ENCODE measurements at places on chromosomes 13 and 19.

- no peak for DNase-seq
Measured at GRCh38 chr19:33366897-33367296, 6.6 kb upstream of the CEBPG start.

DNA sequence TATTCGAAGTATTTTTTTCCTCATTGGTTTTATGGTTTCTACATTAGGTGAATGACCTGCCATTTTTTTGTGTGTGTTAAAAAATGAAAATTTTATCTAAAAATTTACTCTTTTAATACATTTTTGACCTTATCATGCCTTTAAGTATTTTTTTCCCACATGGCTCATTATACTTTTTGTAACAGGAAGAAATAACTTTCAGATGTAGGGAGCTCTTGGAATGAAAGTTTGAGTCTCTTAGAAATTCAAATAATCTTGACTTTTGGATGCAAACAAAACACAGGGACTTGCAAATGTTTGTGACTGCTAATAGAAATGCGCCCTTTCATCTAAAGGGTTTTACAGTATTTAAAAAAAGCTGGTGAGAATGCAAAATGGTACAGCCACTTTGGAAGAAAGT is 457.9 kb downstream of the KLF5 start:
- no peak for DNase-seq

DNA sequence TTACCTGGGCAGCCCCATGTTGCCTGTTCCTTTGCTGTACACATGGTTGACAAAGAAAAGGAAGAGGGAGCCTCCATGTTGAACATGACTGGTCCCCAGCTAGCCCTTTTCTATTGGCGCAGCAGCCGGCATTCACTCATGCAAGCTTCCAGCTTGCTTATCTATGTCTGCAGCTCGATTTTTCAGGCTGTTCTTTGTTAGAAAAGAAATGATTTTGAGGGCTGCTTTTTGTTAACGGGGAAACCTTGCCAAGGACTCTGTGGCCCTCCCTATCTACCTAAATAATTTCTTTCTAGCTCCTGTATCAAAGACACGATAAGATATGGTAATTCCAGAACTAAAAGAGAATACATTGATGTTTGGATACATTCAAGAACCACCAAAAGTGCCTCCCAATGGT is 20.4 kb upstream of the ADGRE2 start:
- no peak for DNase-seq

GRCh38 chr19:32812571-32812970 is 57.0 kb downstream of the SLC7A9 start:
- DNase-seq = no peak

DNA sequence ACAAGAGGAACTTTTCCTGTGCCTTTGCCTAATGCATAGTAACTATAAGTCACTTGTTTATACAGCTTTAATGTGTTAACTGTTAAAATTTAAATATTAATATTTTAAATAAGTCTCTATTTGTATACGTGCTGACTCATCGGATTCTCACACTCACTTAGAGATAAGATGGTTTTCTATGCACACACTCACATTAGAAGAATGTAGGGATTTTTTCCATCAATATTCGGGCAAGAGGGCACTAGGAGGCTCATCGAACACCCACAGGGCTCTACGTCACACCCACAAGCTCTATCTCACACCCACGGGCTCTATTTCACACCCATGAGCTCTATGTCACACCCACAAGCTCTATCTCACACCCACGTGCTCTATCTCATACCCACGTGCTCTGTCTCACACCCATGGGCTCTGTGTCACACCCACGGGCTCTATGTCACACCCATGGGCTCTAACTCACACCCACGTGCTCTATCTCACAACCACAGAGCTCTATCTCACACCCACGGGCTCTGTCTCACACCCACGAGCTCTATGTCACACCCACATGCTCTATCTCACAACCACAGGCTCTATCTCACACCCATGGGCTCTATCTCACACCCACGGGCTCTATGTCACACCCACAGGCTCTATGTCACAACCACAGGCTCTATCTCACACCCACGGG is 73.4 kb downstream of the COL4A2 start:
- no peak for DNase-seq

DNA sequence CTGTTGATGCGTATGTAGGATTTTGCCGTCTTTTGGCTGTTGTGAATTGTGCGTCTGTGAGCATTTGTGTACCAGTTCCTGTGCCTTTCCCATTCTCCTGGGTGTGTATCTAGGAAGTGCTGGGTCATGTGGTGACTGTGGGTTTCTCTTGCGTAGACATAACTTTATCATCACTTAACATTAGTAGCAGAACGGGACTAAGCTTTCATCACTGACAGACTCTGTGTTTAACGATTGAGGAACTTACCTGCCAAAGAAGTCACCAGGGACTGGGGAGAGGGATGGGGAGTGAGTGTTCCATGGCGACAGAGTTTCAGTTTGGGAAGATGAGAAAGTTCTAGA is 15.0 kb downstream of the FZR1 start:
- DNase-seq = no peak

DNA sequence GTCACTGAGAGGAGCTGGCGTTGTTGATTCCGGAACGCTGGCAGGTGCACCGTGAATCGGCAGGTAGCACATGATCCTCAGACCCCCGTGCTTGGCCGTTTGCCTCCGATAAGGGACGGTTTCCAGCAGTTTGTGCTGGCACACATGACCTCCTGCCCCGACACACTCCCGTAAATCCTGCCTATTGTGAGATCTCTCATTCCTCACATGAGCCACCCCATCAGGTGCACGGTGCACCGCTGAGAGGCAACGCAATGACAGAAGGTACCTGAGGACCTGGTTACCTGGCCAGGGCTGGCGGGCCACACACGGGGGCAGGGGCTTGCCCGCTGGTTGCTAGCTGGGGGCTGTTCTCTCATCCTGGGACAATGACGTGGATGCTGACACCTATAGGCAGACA is 2.1 kb upstream of the ADPRHL1 start:
- DNase-seq = no peak

DNA sequence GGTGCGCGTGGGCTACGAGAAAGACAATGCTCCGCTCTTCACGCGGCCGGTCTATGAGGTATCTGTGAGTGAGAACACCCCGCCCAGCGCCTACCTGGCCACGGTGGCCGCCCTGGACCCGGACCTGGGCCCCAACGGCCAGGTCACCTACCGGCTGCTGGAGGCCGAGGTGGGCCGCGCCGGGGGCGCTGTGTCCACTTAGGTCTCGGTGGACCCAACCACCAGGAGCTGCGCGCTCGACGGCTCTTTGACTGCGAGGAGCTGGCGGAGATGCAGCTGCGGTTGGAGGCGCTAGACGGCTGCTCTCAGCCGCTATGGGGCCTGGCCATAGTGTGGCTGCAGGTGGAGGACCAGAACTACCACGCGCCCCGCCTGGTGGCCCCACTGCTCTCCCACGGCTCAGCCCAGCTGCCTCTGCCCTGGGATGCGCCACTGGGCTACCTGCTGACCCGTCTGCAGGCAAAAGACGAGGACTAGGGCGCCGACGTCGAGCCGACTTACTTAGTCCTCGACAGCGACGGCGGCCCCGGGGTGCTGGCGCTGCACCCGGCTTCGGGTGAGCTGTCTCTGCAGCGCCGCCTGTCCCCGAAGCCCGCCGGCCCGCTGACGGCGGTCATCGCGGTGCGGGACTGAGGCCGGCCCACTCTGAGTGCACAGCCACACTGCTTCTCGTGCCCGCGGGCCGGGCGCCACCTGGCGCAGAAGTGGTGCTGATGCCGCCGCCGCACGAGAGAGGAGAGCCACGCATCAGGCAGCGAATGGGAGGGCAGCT is 173.0 kb downstream of the OLFM4 start:
- no peak for DNase-seq

- DNase-seq = no peak
Measured at GRCh38 chr13:82698383-82698782, 1183.9 kb downstream of the SLITRK1 start.

DNA sequence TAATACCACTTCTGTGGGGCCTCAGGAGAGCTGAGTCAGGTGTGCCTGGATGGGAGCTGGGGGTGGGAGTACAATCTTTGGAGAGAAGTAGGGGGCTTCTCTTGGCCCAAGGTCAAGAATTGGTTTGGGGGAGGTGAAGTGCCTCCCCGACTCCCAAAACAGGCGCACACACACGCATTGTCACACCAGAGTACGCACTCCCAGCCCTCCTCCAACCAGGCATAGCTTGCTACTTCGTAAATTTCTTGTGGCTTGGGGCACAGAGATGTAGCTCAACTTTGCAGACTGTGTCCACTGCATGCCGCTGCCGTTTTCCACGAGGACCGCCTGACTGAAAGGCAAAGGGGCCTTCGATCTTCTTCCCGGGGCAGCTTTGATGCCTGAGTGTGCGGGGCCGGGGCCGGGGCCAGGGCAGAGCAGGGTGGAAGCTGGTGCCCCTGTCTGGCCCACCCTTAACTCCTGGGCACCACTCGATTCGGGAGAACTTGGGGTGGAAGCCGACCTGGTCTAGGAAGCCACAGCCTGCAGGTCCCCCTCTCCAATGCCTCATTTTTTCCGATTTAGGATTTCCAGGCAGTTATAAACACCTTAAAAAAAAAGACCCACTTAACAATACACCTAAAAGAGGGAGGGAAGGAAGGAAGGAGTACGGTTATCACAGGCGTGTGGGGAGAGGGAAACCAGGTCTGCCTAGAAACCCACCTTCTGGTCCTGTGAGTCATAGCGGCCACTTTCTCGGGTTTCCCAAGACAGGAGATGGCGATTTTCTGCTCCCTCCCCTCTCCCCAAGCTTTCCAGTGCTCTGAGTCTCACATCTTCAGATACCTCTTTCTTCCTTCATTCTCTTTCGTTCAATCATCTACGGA is 5.8 kb upstream of the TSHZ3 start:
- no peak for DNase-seq

- no peak for DNase-seq
Measured at GRCh38 chr19:13284929-13285928, 135.0 kb downstream of the IER2 start.

DNA sequence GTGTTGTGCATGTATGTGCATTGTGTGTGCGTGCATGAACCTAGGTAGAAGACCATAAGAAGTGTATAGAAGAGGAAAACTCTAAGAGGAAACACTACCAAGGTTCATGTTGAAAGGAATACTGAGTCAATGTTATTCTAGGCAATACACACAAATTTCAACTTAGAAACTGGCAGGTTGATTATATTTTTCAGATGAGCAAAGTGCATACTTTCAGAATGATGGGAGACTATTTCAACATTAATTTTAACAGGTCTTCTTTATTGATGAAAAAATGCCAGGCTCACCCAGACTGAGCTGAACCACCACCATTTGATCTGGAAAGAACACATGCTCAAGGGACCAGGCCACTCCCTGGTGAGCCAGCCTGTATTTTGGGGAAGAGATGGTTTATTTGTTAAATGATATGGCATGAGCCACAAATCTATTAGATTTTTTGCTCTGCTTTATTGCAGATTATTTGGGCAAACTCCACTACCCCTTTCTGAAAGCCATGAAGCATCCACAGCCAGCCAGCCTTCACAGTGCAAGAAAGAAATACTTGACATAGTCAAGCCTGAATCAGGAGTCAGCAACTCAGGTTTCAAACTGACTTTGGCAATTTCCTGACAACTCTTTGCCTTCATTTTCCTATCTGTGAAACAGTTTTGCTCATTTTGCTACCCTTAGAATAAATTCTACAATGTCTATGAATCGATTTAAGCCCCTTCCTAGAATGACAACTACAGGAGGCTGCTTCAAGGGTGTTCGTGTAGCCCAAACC is 368.9 kb downstream of the COG6 start:
- no peak for DNase-seq

DNA sequence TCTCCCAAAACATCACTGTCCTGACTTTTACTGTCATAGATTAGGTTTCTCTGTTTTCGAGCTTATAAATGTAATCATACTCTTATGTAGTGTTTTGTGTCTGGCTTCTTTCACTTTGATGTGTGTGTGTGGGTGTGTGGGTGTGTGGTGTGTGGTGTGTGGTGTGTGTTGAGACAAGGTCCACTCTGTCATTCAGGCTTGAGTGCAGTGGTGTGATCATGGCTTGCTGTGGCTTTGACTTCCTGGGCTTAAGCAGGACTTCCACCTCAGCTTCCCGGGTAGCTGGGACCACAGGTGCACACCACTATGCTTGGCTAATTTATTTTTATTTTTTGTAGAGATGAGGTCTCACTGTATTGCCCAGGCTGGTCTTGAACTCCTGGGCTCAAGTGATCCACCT is 59.6 kb downstream of the PDS5B start:
- DNase-seq = no peak

DNA sequence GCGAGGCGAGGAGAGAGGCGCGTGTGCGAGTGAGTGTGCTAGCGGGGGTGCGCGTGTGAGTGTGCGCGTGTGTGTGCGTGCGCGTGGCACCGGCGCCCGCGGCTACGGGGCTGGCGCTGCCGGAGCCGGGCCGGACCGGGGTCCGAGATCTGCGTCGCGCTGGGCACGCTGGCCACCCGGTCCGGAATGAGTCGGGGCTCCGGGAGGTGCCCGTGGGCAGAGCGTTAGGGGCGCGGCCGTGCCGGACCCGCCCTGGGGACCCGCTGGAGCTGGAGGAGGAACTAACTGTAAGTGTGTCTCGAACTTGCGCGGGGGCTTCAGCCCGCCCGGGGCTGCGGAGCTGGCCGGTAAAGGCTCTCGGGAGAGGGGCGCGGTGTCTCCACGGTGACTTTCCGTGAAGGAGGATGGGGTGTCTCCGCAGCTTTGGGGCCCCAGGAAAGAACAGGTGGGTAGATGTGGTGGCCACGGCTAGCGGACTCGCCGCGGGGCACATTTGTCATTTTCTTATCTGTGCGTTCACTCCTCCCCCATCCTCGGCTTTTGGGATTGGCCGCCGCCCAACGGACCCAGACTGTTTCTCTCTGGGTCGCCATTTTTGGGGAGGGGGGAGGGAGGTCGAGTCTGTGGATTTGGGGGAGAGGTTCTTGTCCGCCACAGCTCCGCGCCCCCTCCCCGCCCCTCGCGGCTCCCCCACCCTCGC is 10.1 kb upstream of the SOX1 start:
- no peak for DNase-seq

GRCh38 chr13:44050450-44051063 is 170.9 kb downstream of the LACC1 start:
- DNase-seq = peak; percentile 30

DNA sequence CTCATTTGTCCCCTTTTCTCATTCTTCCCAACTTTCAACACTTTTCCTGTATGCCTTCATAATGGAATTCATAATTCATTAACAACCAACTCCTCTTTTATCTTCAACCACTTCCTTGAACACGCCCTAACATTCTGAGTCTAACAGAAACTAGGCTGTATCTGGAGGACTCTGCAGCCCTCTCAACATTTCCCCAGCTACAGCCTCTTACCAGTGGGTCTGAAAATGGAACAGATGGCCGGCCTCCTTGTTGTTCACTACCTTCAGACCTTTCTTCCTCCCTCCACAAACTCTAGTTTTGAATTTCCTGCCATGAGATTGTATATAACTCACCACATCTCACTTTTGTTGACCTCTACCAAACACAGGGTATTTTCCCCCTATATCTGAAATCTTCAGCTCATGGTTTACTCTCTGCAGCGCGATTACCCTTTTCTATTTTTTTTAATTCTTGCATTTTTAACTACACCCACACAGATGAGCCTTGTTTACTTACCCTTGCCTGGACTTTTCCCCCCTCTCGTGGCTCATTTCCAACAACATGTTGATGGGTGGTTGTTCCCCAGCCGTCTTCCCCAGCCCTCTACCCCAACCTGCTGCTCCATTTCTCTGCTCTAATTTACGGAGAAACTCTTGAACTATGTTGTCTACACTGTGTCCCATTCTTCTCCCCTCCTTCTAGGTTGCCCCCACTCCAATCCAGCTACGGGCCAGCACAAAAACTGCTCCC is 846 bp downstream of the ZNF790 start:
- no peak for DNase-seq

All from ACHN (cell line).